Amniotic epithelial cell (primary cell): ENCODE measurements at places on chromosomes 2 and 18.
A peak's percentile ranks its signal among the peaks of the same experiment; 100 is the strongest.

DNA sequence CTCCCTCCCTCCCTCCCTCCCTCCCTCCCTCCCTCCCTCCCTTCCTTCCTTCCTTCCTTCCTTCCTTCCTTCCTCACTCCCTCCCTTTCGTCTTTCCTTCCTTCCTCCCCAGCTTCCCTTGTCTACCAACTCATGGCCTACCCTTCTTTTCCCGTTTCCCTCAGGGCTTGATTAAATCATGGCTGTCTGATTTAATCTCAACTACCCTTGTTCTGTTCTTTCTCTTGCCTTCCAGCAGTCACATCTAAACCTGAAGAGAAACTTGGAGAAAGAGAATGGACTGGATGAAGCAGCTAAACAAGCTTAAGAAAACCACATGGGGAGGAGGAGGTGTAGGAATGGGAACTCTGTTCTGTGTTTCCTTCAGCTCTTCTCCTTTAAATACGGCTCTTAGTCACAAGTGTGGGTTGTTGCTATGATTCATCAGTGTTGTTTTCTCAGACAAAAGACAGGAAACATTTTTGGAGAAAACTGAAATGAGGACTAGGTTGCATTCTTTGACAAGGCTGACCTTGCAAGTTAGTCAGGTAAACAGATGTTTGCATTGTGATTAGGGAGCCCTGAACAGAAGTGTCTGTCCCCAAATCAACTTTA lies 177.9 kb downstream of the LRRTM1 start:
- DNase-seq: peak; percentile 88

DNA sequence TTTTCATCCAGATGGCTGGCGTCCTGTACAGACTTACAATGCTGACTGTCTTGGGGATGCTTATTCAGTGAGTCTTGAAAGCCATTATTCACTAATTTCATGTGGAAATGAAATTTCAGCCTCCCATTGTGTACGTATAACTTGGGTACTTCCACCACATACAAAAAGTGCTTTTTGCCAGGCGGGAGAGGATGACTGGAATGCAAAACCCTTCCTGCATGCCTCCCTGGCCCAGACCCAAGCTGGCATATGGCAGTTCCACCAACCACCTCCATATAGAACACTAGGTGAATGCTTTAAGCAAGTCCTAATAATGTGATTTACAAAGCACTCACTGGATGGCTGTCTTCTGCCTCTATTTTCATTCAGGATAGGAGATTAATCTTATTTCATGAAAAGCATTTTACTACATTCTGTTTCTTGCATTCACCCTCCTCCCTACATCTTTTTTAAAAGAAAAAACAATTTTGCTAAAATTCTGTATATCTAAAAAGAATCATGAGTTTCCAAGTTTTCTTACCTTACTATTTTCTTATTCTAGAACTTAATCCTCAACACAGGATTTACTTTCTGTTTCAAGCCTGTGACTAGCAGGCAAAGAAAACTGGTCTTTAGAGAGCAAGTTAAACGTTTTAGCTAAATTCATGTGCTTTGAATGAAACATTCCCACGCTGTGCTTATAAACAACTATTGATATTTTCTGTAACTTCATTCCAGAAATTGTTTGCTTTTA lies 327.6 kb downstream of the NCKAP5 start:
- DNase-seq: no peak

- DNase-seq: no peak
These were observed 219.8 kb downstream of the DPP10 start for GRCh38 chr2:114661971-114662939.

- DNase-seq: no peak
These were observed 201.2 kb downstream of the NOL4 start for GRCh38 chr18:34023471-34023870.

- no peak for DNase-seq
These were observed 39.8 kb downstream of the CHMP3 start for GRCh38 chr2:86523491-86523890.

GRCh38 chr2:84427235-84428138 lies 31.6 kb downstream of the SUCLG1 start:
- DNase-seq: peak; percentile 87

DNA sequence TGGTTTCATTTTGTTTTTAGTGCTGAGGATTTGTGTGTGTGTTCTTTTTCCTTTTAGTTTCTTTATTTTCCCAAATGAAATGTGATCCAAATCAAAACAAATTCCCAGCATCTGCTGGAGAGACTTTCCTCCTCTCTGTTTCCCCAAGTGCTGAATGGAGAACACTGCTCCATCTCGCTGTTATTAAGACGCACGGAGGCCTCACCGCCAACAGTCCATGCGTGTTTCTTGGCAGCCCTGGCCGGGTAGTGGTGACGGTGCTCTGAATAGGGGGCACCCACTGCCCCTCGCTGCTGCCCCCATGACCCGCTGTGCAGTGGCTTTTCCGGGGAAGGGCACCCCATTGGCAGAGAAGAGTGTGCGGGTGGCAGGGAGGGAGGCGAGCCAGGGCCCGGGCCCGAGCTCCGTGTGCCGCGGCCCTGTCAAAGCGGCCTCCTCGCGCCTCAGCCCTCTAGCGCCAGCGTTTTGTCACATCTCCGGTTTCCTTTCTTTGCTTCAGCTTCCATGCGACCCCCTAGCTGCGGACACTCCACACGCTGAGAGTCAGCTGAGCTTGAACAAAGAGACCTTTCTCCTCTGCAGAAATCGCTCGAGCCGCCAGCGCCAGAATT lies 473.7 kb upstream of the SALL3 start:
- no peak for DNase-seq

DNA sequence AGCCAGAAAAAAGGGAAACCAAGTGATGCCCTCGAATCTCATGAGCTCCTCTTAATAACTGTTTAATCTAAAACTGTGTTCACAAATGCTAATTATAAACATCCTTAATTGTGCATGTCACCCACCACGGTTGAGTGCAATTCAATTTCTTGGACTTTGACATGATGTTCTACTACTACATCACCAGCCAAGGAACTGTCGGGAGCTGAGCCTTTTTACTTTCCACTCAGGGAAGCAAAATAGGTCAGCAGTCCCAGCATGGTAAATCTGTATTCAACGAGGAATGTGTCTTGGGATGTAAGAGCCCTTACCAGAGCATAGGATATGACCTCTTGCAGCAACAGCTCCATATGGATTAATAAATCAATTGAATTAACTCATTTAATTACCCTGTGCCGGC lies 20.8 kb upstream of the REG3G start:
- no peak for DNase-seq

GRCh38 chr2:161370981-161371380 lies 45.1 kb upstream of the TBR1 start:
- no peak for DNase-seq

DNA sequence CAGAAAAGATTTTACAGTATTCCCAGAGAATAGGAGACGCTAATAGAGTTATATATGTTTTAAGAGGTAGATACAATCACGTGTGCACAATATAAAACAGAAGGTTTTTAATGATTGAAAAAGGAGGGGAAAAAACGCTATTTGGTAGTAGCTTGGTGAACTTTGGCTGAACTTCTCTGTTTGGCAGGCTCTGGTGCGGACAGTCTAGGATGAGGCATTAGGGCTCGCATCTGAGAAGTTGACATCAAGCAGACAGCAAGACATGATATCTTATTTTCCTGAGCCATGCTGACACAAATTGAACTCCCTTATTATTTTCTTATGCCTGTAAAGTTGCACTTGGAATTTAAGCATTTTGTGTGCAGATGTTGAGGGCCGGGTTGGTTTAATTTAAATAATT lies 176.6 kb downstream of the EN1 start:
- peak; percentile 31 for DNase-seq

DNA sequence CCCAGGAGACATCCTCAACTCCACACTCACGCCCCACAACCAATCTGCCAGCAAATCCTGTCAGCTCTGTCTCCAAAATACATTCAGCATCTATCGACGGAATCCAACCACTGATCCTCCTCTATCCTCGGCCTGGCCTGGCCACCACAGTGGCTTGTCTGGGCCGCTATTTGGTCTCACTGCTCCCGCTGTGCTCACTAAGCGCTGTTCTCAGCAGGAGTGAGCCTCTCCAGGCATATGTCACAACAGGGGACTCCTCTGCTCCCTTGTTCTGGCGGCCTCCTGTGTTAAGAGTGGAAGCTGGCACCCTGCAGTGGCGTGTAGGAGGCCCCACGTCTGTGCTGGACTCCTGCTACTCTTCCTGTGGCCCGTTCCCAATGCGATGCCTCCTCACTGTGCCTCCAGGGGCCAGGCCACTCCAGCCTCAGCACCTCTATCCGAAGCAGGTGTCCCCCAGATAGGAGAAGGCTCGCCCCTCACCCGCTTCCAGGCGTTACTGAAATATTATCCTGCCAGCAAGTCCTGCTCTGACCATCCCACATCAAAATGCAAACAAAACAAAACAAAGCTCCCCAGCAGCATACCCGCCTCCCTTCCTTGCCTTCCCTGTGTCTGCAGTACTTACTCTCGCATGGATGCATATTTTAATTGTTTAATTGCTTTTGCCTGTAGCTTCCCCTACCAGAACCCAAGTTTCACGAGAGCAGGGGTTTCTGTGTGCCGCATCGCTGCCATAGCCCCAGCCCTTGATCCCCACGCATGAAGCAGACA lies 39.9 kb downstream of the CENPO start:
- no peak for DNase-seq
